ENCODE measurements at places on chromosomes 3 and 15.

DNA sequence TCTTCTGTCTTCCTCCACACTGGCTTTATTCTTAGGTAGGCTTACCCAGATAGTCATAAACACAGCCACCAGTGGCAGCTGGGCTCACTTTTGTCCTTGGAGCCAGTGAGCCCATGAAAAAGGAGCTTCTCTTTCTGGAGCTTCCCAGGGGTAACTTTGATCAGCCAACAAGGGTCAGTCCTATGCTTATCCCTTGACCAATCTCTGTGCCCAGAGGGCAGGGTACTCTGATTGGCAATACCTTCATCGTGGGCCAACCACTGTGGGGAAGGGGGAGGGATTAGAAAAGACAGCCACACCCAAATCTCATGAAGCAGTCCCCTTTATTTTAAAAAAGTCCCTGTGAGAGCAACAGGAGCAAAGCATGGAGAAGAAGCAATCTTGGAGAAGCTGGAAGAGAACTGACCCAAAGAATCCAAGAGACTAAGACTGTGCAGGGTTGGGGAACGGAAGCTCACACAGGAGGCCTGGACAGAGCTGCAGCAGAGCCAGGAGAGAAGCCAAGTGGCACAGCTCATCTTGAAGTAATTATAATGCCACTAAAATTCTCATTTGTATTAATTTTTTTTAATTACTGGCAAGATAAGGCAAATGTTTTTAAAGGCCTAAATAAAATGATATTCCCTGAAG is 70.4 kb downstream of the SSUH2 start:
- DNase-seq, result no peak

- no peak for DNase-seq
These were observed 73.8 kb downstream of the RPLP1 start for GRCh38 chr15:69526081-69527061.

GRCh38 chr3:185200639-185201038 is 47.8 kb upstream of the C3orf70 start:
- DNase-seq, result no peak

DNA sequence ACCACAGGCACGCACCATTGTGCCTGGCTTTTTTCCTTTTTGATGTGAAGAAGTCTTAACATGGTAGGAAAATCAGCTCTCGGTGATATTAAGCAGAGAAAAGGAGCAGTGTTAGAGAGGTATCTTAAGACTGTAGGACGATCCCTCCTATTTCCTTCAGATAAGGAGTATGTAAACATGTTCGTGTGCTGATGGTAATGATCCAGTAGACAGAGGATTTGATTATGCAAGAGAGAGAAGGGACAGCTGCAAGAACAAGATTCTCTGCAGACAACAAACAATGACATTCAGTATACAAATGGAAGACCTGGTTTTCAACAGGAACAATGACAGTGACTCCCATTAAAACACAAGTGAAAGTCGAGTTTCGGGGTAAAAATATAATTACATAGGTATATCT is 95.1 kb upstream of the MELTF start:
- DNase-seq, result no peak

GRCh38 chr3:182220471-182220870 is 508.7 kb downstream of the SOX2 start:
- DNase-seq, result no peak

Measured in activated T-cell treated with anti-CD3 and anti-CD28 coated beads, Interleukin-2, amount 50 U/mL, for 48 hours (primary cell).